ENCODE measurements at places on chromosomes 13 and 19.

GRCh38 chr19:45498411-45499195 is at the start of gene PPM1N:
Gene PPM1N, plus strand, starts transcription at chr19:45498443. Its CDS starts 30 bp downstream, at chr19:45498473.
- no peak for DNase-seq

DNA sequence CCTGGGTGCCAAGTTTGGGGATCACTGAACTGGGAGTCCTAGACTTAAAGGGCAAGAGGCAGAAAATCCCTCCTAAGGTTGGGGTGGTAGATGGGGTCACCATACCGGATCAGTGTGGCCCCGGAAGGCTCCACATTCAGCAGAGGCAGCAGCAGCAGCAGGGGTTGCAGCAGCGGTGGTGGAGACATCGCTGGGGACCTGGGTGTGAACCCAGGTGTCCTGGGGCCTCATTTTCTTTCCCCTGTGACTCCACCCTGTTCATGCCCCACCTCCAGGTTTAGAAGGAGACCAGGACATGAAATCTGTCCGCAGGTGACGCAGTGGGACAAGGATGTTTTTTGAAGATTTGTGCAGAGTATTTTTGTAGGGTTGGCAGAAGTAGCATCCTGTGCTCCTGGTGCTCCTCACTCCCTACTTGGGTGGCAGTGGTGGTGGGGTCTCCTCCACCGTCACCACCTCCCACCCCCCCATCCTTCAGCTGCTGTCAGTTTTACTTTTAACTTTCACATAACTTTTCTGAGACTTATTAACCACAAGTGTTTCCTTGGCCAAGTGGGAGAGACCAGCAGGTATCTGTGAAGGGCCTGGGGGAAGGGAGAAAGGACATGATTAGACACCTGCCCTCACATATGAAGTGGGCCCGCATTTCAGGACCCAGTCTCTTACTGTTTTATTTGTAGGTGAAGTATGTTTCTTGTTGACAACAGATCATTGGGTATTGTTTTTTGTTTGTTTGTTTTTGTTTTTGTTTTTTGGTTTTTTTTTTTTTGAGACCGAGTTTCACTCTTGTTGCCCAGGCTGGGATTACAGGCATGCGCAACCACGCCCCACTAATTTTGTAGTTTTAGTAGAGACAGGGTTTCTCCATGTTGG is at the start of gene NAPSA:
Gene NAPSA (minus strand): TSS at position 206 of the 873 bp plus-strand sequence. CDS start 18 bp downstream, at position 188.
- DNase-seq = no peak

DNA sequence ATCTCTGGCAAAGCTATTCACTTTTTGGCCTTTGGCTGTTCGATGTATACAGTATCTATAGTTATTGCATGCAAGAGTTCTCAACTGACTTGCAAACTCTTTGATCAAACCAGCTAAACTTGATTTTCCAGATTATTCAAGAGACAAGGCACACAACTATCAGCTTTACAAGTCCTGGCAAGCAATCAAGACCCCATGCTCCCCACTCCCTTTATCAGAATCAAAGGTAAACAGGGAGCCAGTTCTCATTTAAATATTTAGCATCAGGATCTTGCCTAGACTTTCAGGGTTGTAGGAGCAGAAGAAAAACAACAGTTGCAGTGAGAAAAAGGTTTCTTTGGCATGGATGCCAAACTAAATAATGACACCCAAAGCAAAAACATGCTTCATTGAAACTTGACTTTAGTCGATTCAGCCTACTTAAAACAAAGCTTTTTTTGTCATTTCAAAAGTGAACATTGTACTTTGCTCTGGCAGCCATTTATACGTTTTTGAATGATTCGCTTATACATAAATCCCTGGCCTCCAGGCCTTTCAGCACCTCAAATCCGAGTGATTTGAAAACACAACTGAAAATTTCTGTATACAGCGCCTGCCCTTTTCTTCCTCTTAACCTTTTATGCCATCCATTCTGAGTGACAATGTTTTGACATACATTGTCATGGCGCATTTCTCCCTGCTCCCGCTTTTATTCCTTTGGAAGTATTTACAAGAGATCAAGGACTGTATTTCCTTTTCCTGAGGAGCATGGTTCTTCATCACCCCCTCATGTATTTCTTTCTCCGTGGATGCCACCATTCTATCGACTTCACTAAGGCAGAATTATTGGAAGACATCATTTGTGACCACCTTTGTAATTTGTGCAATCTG is 340.8 kb downstream of the KLF5 start:
- DNase-seq = no peak

DNA sequence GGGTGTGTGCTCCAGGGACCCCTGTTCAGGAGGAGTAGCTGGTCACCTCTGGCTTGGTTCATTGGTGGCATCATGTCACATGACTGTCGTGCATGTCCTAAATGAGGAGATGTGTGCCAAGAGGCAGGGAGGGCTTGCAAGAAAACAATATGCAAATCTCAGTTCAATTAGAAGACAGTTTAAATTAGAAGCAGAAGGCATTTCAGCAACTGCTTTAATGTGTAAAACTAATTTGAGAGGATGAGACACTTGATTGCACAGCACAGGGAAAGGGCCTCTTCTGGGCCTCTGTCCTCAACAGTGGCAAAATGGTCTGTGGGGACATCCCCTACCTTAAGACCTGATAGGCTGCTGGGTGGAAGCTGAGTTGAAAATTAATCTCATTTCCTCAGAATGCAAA is 54.6 kb downstream of the SPATA13 start:
- no peak for DNase-seq
